WTC11 (cell line): ENCODE measurements at places on chromosomes 2 and 18. TPM values are rescaled to one million over a fixed set of nuclear protein-coding genes. Genes with fewer than 3 reads are reported as not detected.

Gene FOXD4L1
- total RNA-seq: 0.09 TPM in 1 of 3 replicates, not detected in the others

Gene ERBB4
- total RNA-seq: 1.6 to 1.8 TPM (median 1.6 TPM) in 3 replicates

Gene ATP6V1C2
- total RNA-seq: 0.42 to 1.9 TPM (median 1.2 TPM) in 3 replicates

- no peak for DNase-seq
Observed at GRCh38 chr2:112803691-112804521, 19.6 kb upstream of the IL1A start.

Gene IGFBP5
- total RNA-seq: 5.3 to 12.5 TPM (median 6.4 TPM) in 3 replicates

DNA sequence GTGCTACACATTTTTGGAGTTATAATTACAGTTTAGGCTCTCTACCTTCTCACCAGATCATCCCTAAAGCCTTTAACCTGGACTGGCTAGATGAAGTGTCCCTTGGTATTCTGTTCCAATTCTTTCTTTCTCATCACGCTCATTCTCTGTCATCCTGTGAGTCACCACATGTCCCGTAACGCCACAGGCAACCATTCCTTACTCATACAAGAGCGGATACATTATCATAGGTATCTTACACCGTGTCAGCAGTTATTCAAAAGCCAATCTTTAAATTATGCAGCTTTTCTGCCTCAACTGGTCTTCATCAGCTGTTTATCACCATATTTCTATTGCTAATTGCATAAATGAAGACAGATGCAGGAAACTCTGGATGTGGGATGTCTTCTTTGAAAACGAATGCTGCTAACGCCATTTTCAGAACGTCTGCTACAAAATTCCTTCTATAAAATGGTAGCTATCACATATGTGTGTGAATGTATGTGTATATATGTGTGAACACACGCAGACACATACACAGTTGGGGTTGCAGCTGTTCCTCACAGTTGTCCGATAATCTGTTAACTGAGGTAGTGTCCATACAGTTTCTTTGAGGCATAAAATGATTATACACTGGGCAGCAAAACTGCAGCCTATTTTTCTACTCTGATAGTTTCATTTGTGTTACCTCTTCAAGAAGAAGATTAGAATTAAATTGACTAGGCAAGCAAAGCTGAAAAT lies 47.9 kb downstream of the EML6 start:
- DNase-seq: no peak

DNA sequence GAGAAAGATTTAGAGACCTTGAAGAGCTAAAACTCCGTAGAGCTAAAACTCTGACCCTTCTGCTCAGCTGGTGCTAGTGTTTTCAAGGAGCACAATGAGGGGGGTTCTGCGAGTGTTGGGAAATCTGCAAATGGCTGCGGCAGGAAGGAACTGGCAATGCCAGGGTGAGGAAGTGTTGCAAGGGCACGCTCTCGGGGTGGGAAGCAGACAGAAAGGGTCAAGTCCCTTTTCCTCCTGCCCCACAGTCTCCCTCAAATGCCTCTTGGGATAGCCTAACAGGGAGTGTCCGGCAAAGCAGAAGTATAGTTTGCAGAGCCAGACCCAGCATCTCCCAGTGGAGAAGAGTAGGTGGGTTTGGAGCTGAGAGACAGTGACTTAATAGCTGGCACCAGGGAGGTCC lies 60.5 kb downstream of the NCAPH start:
- DNase-seq: no peak

GRCh38 chr2:128196471-128196931 lies 105.5 kb downstream of the UGGT1 start:
- no peak for DNase-seq

- DNase-seq: no peak
Observed at GRCh38 chr2:182321096-182321495, 105.7 kb downstream of the PDE1A start.

Gene UGT1A10
- 0.11 to 0.18 TPM in 2 of 3 replicates, not detected in the other for total RNA-seq

- no peak for DNase-seq
Observed at GRCh38 chr2:237450583-237450982, 36.5 kb upstream of the MLPH start.

Gene ABCG5
- not detected in 3 replicates for total RNA-seq

DNA sequence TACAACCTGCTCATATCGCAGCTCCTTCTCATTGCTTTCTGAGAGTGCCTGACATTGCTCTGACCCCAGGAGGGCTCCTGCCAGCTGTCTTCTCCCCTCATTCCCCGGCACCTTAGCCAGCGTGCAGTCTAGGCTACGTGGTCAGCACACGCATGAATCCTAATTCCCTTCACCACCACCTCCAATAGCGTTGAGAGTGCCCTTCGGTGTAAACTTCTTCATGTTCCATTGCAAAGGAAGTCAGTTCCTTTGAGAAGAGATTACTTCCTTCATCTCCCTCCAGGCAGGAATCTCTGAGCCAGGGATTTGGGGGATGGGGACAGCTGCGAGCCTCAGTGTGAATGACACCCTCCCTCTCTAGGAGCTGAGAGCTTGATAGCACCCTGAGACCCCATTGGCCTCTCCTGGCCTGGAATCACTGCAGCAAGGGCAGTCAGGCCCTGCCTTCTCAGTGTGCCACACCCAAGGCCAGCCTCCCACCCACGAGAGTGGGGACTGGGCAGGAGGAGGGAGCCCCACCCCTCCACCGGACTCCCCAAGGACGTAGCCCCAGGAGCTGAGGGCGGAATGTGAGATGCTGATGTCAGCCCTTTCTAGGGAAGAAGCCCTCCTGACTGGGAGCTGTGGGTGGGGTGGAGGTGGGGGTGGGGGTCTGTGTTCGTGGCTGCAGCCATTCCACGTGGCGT lies 53.4 kb downstream of the SLC66A2 start:
- DNase-seq: no peak

DNA sequence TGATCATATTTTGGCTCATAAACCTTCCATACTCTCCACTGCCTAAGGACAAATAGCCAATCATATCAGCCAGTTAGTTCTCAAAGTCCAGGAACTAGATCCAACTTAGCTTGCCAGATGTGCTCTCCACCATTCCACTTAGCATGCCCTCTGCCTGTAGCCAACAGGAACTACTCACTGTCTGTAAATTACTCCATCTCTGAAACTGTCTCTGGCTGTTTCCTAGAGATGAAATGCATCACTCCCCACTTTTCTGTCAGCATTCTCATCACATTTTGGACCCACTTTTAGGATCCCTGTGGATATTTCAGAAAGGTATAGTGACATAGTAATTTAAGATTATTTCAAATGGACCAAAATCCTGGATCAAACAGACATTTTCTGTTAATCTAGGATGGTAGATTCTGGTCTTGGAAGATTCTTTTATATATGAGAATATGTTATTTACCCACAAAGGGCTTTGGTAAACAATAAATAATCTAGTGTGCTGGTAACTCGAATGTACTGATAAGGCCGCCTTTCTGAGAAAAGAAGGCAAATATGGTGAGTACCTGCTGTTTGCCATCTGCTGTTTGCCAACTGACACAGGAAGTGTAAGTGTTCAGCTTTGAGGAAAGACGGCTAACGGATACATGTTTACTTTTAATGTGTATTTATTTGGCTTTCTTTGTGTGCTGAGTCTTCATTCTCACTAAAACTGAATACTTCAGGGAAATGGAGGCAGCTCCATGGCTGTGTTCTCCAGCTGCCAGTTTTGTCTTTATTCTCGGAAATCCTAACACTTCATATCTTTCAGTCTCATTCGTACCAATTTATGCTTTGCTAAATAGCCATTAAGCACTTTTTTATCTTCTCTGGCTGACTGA lies 79.5 kb downstream of the EVA1A start:
- no peak for DNase-seq

GRCh38 chr2:180573951-180574350 lies 406.5 kb upstream of the UBE2E3 start:
- DNase-seq: no peak

- DNase-seq: no peak
Observed at GRCh38 chr18:8787794-8788193, 82.4 kb downstream of the MTCL1 start.

DNA sequence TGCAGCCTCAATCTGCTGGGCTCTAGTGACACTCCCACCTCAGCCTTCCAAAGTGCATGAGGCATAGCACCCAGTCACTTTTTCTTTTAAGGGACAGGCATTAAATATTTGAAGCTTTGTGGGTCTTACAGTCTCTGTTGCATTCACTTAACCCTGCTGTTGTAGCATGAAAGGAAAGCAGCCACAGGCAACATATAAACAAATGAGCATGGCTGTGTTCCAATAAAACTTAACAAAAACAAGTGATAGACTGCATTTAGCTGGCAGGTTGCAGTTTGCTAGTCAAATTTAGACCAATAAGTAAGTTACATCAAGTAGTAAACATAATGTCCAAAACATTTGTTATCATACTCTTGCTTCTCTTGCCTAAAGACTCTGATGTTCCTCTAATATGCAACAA lies 297.3 kb upstream of the MMADHC start:
- DNase-seq: no peak

DNA sequence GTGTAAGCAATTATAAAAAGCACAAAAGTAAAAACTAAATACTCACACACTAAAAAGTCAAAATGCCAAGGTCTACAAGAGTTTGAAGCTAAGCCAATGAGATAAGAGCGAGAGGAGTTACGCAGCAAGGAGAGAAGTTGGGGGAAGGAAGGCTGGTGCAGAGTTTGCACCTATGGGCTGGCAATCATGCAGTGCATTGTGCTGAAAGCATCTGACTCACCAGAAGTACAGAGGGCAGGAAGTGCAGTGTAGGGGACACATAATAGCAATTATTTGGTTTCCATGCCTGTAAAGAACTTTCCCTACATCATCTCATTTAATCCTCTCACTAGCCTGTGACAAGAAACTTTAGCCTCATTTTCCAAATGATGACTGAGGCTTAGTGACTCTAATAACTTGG lies 142.7 kb upstream of the KYNU start:
- DNase-seq: no peak

- DNase-seq: peak; percentile 92
Observed at GRCh38 chr2:105369777-105370690, 28.8 kb downstream of the FHL2 start.

DNA sequence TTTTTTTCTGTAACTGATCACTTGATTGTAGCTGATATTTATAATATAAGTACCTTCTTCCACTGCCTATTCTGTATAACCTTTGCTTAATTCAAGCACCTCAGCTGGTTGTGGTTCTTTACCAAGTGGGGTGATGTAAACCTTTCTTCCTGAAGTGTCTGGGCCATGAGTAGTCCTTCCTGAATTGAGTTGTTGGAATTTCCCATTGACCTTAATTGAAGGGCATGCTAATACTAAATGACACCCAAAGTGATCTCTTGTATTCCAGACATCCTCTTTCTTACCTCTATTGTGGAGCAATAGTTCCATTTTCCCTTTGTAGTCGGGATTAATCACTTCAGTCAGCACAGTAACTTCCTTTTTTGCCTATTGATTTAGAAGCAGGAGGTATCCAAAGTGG lies 1496.8 kb upstream of the CELF4 start:
- DNase-seq: no peak

Gene MBOAT2
- total RNA-seq: 19.2 to 24.7 TPM (median 22.5 TPM) in 3 replicates

Gene FLACC1
- total RNA-seq: 0.17 to 0.62 TPM (median 0.23 TPM) in 3 replicates

Gene CDH7
- 0.85 to 1.3 TPM (median 0.94 TPM) in 3 replicates for total RNA-seq

Gene OTOF
- 0.05 to 0.26 TPM (median 0.07 TPM) in 3 replicates for total RNA-seq

DNA sequence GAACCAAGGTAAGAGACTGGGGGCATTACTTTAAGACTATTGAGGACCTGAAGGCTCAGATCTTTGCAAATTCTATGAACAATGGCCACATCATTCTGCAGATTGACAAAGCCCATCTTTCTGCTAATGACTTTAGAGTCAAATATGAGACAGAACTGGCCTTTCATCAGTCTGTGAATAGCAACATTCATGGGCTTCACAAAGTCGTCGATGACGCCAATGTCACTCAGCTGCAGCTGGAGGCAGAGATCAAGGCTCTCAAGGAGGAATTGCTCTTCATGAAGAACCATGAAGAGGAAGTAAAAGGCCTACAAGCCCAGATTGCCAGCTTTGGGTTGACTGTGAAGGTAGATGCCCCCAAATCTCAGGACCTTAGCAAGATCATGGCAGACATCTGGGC lies 43.8 kb upstream of the SLC4A10 start:
- DNase-seq: no peak

GRCh38 chr2:213806125-213806726 lies 522.0 kb downstream of the SPAG16 start:
- DNase-seq: no peak

Gene POTEJ
- 0.14 TPM in 1 of 3 replicates, not detected in the others for total RNA-seq

DNA sequence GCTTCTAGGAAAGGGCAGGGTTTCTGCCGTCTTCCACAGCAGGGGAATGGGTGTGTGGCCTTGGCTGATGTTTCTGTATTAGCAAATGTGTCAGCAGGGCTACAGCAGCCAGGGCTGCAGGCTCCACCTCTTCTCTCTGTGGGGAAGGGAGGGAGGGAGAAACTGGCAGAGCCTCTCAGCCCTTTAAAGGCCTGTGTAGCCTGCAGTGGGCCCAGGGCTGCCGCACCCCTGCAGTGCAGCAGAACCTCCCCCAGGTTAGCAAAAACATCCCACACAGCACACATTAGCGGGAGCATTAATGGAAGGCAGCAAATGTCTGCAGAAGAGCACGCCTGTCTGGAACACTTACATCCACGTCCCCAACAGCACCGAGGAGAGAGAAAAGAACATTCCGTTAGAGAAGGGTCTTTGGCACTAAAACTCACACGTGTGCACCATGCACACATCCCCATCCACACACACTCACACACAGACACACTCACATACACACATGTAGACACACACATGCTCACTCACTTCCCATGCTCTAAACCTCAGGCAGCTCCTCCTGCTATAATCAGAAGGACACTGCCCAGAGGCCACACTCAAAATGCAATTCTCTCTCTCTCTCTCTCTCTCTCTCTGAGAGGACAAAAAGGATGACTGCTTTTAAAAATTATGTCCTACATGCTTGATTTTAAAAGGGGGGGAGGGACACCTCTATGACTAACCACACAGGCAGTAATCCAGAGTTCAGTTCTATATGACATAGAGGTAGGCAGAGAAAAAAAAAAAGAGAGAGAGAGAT lies 24.1 kb downstream of the MRPL35 start:
- no peak for DNase-seq

DNA sequence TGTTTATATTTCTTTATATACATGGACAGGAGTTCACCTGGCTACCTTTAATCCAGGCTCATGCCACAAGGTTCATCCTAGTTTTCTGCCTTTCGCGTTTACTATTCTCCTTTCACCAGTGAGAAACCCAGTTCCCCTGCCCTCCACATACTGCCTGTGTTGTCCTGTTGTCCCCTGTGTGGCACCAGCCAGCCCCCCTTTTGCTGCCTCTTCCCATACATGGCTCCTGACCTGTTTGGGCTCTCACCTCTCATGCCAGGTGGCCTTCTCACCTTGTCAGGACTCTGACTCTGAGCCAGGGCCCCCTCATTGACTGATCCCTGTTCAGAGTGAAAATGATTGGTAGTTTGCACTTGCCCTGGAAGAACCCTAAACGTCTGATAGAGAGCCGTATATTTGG lies 13.6 kb downstream of the ASB1 start:
- no peak for DNase-seq
